ENCODE measurements at places on chromosomes 2 and 18. TPM values are rescaled to one million over a fixed set of nuclear protein-coding genes. Genes with fewer than 3 reads are reported as not detected.

Gene LTBP1
- total RNA-seq, result 39.6 TPM

Gene GCG
- total RNA-seq, result not detected

DNA sequence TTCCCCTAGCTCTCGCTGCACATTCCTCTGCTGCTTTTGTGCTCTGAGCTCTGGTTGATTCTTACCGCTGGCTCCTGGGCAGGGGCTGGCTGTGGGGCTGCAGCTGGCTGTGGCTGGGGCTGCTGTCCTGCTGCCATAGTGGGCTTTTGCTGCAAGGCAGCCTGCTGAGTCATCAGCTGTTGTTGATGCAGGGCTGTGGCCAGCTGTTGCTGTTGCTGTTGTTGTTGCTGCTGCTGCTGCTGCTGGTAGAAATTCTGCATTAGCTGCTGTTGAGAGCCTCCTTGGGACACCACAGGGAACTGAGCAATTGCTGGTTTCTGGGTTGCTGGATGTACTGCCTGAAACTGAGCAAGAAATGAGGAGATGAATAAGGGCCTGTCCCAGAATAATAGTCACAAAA lies 77.2 kb upstream of the NFU1 start:
- no peaks in the 10 kb centered on the region for H3K4me1 ChIP-seq
- no peak for DNase-seq
- H3K27me3 ChIP-seq, result no peaks in the 10 kb centered on the region
- no peak overlapping the region for H3K27ac ChIP-seq
- no peak overlapping the region for H3K4me3 ChIP-seq
- no peaks in the 10 kb centered on the region for H3K36me3 ChIP-seq

- DNase-seq, result no peak
- H3K27ac ChIP-seq, result no peak overlapping the region
- H3K27me3 ChIP-seq, result no peaks in the 10 kb centered on the region
- H3K4me3 ChIP-seq, result no peak overlapping the region
- H3K36me3 ChIP-seq, result no peaks in the 10 kb centered on the region
- no peaks in the 10 kb centered on the region for H3K4me1 ChIP-seq
These were observed 28.3 kb downstream of the SCTR start for GRCh38 chr2:119495948-119496347.

- H3K27ac ChIP-seq, result no peak overlapping the region
- DNase-seq, result no peak
- no peaks in the 10 kb centered on the region for H3K36me3 ChIP-seq
These were observed 61.8 kb downstream of the NCOA1 start for GRCh38 chr2:24552836-24553235.

Gene CCNYL1
- 25.6 TPM for total RNA-seq

DNA sequence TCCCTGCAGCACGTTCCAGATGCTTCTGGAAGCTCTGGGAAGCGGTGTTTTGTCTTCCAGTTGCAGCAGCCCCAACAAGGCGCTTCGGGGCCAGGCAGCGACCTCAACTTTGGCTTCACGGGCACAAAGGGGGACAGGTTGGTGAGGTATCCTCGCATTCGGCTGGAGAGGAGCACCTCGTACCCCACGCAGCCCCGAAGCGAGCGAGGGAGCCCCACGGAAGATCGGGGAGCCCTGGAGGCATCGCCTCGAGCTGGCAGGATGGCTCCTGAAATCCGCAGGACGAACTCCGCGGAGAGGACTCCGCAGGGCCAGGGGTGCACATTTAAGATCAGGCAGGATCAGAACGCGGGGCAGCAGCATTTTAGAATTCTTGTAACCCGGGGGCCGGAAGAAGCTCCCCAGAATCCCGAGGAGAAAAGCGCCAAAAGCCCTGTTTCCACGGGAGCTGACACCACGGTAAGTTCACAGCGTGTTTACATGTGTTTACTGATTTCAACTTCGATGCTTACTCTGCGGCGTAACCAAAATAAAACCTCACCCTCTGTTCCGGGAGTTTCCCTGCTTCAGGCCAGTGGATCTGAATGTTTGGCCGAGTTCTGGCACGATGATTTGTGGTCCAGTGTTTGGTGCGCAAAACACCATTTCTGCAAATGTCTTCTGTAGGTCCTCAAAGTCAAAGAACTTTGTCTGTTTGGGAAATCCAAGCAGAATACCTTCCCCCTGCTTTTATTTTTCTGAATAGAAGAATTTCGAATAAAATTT lies 212.5 kb downstream of the NEDD4L start:
- no peak for DNase-seq
- H3K36me3 ChIP-seq, result no peaks in the 10 kb centered on the region
- peak overlapping the region; percentile 38 for H3K4me3 ChIP-seq
- H3K4me1 ChIP-seq, result no peaks in the 10 kb centered on the region
- no peaks in the 10 kb centered on the region for H3K27me3 ChIP-seq

Gene ANKRD30B
- 23.0 TPM for total RNA-seq

DNA sequence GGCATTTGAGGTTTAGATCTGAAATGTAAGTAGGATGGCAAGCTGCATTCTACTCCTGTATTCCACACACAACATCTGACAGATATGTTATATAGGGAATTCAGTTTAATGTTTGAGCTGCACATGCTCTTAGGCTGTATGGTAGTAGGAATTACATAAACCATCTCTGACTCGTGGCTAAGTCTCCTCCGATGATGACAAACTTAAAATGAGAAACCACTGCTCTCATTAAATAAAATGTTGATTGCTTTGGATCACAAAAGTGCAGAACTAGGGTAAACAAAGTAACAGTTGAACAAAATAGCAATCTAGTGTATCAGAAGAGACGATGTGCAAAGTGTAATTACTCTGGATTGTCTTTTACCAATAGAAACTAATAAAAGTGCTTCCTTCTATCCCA lies 50.1 kb upstream of the WDR75 start:
- no peaks in the 10 kb centered on the region for H3K36me3 ChIP-seq
- no peaks in the 10 kb centered on the region for H3K4me1 ChIP-seq
- H3K27me3 ChIP-seq, result no peaks in the 10 kb centered on the region
- H3K4me3 ChIP-seq, result no peak overlapping the region

- H3K4me3 ChIP-seq, result no peak overlapping the region
- DNase-seq, result no peak
- H3K4me1 ChIP-seq, result peaks cover 3% of the 10 kb centered on the region
- H3K27me3 ChIP-seq, result no peaks in the 10 kb centered on the region
- H3K36me3 ChIP-seq, result no peaks in the 10 kb centered on the region
- no peak overlapping the region for H3K27ac ChIP-seq
These were observed 362.5 kb downstream of the ERBB4 start for GRCh38 chr2:212176151-212176550.

DNA sequence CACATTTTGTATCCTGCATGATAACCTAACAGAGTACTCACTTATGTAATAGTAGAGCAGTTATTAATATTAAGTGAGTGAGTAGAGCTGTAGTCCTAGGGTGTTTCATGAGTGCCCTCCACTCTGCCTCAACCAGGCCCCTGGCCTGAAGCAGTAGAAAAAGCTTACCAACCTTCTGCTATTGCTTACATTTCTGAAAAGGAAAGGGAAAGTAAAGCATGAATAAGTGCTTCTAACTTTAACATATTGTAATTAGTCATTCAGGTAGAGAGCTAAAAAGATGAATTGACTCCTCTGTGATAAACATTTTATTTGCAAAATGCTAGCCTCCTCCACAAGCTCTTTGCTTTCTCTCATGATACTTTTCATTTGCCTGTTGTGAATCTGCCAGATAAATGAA lies 94.7 kb upstream of the RPE start:
- H3K4me1 ChIP-seq, result no peaks in the 10 kb centered on the region
- DNase-seq, result no peak
- no peak overlapping the region for H3K27ac ChIP-seq
- no peak overlapping the region for H3K4me3 ChIP-seq

DNA sequence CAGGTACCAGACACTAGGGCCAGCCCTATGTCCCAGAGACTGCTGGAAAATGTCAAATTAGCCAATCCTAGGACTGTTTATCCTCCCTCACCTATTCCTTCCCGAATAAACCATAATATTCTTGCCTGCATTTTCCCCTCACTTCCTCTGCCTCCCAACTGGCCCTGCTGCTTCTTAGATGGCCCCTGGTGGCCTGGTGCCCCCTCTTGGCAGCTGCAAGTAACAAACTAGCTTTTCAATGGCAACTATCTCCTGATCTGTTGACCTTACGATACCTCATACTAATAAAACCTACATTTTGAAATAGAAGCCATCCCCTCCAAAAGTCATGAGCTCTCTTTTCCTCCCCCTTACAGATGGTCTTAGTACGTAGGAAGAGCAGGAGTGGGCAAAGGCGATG lies 132.0 kb downstream of the ALPK2 start:
- no peaks in the 10 kb centered on the region for H3K36me3 ChIP-seq
- H3K4me1 ChIP-seq, result peaks cover 20% of the 10 kb centered on the region
- H3K27ac ChIP-seq, result no peak overlapping the region
- no peaks in the 10 kb centered on the region for H3K27me3 ChIP-seq
- DNase-seq, result no peak

DNA sequence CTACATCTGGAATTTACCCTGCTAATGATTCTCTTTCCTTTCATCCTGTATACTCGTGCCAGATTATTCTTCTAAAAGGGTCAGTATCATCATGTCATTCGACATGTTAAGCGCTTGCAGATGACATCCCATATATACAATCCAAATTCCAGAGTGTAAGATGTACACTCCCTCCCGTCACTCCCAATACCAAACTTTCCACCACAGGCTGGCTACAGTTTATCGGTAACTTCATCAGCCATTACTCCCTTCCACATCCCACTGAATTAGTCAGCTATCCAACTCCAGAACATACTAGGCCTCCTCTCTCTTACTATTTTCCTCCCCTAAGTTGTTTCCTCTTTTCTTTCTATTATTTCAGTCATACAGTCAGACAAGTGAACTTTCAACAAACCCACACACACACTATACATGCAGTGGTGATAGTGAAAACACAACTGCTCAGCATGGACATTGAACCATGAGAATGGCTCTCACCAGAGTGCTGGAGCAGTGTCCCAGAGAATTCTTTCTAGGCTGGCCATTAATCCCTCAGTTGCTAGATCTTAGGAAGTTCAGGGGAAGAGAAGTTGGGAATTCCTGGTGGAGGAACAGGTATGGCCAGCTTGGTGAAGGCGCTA lies 10.6 kb upstream of the NMI start:
- DNase-seq, result no peak
- H3K4me3 ChIP-seq, result no peak overlapping the region
- H3K27me3 ChIP-seq, result no peaks in the 10 kb centered on the region
- no peaks in the 10 kb centered on the region for H3K4me1 ChIP-seq
- no peak overlapping the region for H3K27ac ChIP-seq
- no peaks in the 10 kb centered on the region for H3K36me3 ChIP-seq

DNA sequence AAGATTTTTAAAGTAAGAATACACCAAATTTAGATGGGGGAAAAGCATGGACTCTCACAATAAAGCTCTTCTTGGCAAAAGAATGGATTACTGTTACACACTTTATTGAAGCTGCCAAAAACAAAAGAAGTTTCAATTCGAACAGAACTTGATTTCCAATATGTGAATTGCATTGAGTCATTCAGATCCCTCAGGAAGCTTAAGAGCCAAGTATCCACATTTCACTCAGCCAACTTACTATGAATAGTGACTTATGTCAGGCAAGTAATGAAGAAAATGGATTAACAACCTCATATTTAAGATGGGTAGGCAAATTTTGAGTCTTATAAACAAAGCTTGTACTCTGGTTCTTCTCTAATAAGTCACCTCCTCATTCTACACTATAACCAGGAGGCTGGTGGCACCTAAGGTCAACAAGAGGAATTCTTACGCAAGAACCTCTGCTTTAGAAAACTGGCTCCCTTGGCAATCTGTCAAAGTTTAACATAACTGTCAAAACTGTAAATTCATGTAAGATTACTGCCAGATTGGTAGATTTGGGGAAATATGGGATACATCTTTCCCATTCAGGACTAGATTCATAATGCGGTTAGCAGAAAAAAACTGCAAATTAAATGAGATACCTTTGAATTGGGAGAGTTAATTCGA lies 6.0 kb downstream of the HADHA start:
- DNase-seq, result no peak
- no peaks in the 10 kb centered on the region for H3K27me3 ChIP-seq
- no peak overlapping the region for H3K27ac ChIP-seq
- peaks cover 6% of the 10 kb centered on the region for H3K4me1 ChIP-seq
- H3K4me3 ChIP-seq, result no peak overlapping the region

DNA sequence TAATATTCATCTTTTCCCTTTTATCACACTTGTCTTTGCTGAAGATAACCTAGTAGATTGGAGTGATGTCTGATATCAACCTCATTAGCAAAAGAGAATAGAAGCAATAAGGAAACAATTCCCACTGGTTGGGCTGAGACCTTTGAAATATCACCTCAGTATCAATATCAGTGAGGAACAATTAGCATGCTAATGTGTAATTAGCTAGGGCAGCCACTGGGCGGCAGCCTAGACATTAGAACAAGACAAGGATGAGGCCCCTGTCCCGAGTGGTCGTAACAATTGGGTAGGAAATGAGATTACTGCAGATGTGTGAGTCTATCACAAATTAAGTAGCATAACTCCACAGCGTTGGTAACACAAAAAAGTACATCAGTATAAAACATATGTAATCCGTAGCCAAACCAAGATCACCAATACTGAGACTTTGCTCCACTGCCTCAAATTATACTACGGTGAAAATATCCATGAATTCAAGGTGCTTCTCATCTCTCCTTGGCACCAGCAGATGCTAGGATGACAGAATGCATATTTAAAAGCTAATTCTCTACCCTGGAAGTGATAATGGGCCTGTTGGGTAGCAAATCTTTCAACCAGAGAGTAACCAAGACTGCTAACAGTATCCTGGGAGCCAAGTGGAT lies 99.1 kb downstream of the ALPK2 start:
- H3K36me3 ChIP-seq, result no peaks in the 10 kb centered on the region
- H3K4me3 ChIP-seq, result no peak overlapping the region
- H3K27me3 ChIP-seq, result no peaks in the 10 kb centered on the region
- H3K27ac ChIP-seq, result no peak overlapping the region
- H3K4me1 ChIP-seq, result no peaks in the 10 kb centered on the region
- peak; percentile 80 for DNase-seq

Gene DPY30
- total RNA-seq, result 37.2 TPM

GRCh38 chr2:175293776-175294175 lies 112.3 kb upstream of the ATP5MC3 start:
- H3K36me3 ChIP-seq, result no peaks in the 10 kb centered on the region
- H3K4me1 ChIP-seq, result no peaks in the 10 kb centered on the region
- no peak overlapping the region for H3K4me3 ChIP-seq
- no peak overlapping the region for H3K27ac ChIP-seq
- DNase-seq, result no peak
- H3K27me3 ChIP-seq, result no peaks in the 10 kb centered on the region

Gene IHH
- 0.39 TPM for total RNA-seq

GRCh38 chr2:217338306-217338916 lies 478.5 kb upstream of the TNP1 start:
- no peak overlapping the region for H3K27ac ChIP-seq
- H3K4me3 ChIP-seq, result no peak overlapping the region
- no peaks in the 10 kb centered on the region for H3K27me3 ChIP-seq
- DNase-seq, result no peak
- H3K4me1 ChIP-seq, result no peaks in the 10 kb centered on the region

Gene SLC5A7
- 0.16 TPM for total RNA-seq

DNA sequence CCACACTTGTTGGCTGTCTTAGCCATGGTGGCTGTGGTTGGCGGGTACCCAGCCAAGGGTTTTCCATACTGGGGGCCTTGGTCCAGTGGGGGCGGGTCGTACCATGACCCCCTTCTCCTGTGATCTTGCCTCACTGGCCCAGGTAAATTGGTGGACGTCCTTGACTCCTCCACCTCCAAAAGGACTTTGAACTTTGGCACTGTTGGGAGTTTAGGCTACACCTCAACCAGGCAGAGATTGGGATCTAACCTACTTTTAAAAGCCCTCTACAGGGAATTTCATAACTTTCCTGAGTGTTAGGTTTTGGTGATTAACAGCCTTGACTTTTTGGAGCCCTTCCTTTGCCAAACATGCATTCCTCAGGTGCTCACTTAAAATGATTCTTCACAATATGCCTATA lies 106.7 kb downstream of the NEDD4L start:
- H3K27ac ChIP-seq, result no peak overlapping the region
- no peaks in the 10 kb centered on the region for H3K36me3 ChIP-seq
- H3K4me1 ChIP-seq, result no peaks in the 10 kb centered on the region
- no peak for DNase-seq
- H3K4me3 ChIP-seq, result no peak overlapping the region

Data from testis (tissue), 5 donors.